Stimulated activated CD4-positive, alpha-beta T cell treated with anti-CD3 and anti-CD28 coated beads, Interleukin-15, amount 100 ng/mL, for 48 hours (primary cell): ENCODE measurements at places on chromosomes 6 and 20.

- no peak for DNase-seq
Observed at GRCh38 chr20:47111576-47111975, 216.9 kb downstream of the EYA2 start.

DNA sequence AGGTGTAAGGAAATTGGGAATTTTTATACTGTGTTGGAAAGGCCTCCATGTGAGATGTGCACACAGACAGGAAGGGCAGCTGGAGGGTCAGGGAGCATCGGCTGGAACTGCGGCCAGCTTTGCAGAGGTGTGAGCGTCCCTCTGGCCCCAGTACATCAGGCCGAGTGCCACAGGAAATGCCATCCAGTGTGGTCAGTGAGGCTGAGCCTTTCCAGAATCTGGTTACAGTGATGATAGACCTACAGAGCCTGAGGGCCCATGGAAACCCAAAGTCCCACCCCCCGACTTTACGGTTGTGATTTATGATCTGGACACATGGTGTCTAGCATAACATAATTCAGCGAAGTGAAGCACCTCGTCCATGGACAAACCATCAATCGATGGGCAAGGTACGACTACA is 137.3 kb upstream of the PDE10A start:
- no peak for DNase-seq

DNA sequence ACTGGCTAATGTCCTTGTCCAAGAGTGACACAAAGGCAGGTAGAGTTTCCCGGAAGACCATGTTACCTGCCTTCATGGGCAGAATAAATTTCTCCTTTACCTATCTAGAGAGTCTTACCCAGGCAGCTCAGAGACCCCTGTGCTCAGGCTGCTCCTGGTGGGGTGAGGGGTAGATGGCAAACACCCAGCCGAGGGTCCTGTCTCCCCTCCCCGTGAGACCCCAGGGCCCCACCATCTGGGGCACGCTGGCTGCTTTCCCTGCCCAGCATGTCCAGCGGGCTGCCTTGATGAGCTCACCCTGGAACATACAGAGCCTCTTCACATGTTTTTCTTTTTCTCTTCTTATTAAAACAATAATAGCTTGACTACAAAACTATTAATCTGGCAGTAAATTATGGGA is 116.5 kb downstream of the EDN3 start:
- no peak for DNase-seq

DNA sequence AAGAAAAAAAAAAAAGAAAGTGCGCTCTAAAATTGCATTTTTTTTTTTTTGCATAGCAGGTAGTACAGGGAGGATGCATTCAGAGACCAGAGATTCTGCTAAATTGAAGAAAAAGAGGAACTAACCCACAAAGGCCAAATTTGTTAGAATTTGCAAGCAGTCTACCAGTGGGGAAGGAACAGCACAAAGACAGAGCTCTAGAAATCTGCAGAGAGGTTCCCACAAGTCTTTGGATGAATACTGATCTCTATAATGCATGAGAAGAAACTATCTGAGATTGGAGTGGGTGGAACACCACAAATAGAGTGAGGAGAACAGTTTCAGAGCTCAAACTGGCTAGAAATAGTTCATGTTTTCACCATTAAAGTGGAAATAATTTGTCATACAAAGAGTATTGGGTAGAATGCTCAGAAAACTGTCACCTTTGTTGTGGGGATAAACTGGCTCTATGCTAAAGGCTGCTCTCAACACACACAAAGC is 79.6 kb upstream of the AHI1 start:
- no peak for DNase-seq

GRCh38 chr6:21856844-21857243 is 263.3 kb downstream of the SOX4 start:
- DNase-seq, result no peak

DNA sequence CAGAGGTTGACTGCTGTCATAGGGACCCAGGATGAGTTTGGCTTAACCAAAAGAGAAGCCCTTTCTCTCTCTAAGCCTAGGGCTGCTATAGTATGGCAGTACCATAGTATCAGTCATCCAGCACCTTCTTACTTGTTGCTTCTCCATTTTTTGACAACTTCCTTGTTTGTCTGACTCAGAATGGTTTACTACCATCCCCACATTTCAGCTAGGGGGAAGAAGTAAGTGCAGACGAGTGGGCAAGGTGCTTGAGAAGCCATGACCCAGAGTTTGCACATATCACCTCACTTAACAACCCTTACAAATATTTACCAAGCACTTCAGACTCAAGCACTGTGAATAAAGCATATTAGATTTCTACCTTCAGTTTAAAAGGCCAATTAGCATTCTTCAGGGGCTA is 289.9 kb upstream of the TSHZ2 start:
- no peak for DNase-seq

- DNase-seq, result no peak
Observed at GRCh38 chr6:29502597-29502996, 14.8 kb upstream of the MAS1L start.

DNA sequence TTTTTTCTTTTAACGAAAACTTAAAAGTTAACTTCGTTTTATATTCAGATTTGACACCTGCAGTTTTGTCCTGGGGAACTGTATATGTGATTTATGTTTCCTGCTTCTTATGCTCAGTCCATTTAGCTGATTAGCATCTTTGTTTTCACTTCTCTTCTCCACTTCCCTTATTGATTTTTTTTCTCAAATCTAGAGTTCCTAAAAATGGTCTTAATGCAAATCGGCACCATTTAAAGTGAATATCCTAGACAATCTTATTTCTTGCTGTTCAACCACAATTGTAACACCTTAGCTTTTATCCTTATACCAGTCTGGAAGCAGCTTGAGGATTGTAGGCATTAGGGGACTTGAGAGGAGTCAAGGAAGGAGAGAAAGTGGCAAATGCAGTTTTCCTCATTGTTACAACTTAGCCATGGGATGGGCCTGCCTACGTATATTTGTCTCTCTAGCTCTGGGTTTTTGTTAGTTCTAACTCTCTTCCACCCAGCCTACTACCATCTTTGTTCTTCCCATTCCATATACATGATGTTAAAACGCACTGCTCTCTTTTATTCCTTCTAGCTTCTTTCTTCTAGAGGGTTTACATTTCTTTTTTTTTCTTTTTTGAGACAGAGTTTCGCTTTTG is 8.5 kb downstream of the QRSL1 start:
- DNase-seq, result no peak

DNA sequence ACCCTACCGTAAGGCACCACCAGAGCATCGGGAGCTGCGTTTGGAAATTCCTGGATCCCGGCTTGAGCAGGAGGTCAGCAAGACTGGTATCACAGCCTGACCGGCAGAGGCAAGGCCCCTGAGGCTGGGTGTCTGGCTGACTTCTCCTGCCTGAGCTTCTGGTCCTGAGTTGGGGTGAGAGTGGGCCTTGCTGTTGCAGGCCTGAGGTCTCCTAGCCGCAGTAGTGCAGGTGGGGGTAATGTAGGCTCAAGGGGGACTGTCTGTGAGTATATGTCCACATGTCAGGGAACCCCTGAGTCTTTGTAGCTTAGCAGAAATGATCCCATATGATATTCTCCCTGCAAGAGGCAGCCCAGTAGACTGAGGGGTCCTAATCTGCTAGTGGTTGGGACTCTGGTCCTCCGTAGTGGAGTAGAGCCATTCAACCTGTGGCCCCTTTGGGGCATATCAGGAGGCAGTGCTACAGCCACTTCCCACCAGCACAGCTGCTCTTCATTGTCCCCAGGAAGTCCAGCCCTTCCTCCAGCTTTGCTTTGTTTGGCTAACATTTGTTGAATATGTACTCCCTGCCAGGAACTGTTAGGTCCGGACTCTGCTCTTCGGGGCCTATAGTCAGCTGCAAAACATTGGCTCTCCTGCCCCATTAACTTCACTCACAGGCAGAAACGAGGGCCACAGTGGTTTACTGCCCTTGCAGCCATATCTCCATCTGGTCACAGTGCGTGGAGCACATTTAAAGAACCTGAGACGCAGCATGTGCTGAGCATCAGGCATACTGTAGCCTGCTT is 10.9 kb downstream of the LRRC73 start:
- DNase-seq, result no peak

DNA sequence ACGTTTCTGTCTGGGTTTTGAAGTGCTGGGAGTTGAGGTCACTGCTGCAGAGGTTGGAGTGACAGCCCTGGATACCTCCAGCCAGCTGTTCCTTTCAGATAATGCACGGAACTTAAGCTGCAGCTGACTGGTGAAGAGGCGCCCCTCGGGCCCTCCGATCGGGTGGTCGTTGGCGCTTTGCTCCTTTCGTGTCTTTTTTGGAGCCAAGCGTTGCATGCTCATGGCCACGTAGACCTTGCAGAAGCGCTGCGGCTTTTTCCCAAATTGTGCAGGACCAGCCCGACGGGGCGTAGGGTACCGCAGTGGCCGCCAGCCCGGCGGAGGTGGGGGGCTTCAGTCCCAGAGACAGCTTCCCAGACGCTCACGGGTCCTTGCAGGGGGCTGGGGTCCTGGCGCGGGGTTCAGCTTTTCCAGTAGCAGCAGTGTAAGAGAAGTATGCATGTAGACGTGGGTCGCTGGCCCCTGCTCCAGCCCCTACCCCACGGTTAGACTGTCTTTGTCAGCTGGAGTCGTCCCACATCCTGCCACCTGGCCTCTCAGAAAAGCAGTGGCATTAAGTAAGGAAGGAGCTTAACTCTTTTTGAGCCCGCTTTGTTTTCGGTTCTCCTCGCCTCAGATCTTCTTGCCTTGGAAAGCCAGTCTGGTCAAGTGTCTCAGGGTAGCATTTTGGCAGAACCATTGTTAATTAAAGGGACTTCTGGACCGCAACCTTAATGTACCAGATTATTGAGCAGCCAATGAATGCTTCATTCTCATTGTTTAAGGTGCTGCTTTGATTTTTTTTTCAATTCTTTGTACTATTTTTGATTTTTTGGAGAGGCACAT is 838 bp downstream of the TNFAIP3 start:
- DNase-seq, result no peak

- DNase-seq, result no peak
Observed at GRCh38 chr20:49914310-49915117, 815 bp downstream of the SPATA2 start.

GRCh38 chr6:166169549-166170421 is 2.1 kb upstream of the TBXT start:
- DNase-seq, result no peak

GRCh38 chr20:53608456-53609452 is 15.1 kb upstream of the ZNF217 start:
- DNase-seq, result no peak

GRCh38 chr6:129312880-129313279 is 397.1 kb downstream of the ARHGAP18 start:
- no peak for DNase-seq

DNA sequence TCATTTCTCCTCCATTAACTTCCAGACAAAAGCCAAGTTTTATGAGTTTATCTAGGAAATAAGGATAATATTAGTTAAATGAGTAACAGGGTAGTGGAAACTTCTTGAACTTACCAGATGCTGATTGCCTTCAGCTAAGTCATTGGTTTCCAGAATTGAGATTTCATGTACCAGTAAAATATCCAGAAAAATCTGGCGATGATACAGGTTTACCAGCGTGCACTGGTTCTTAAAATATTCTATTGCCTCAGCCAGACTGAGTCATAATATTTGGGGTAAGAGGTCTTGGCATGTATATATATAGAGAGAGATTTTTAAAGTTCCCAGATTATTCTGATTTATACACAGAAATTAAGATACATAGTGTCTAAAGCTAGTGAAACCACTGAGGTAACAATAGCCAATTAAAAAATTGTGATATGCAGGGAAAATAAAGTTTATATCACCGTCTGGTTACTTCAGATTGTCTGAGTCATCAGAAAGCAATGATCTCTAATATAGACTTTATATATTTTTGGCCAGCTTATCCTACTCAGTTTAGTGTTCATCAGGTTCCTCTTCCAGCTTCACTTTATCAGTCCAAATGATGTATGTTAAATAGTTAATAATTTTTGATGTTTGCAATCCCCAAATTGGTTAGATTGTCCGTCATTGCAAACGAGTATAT is 39.5 kb upstream of the SDHAF4 start:
- no peak for DNase-seq

DNA sequence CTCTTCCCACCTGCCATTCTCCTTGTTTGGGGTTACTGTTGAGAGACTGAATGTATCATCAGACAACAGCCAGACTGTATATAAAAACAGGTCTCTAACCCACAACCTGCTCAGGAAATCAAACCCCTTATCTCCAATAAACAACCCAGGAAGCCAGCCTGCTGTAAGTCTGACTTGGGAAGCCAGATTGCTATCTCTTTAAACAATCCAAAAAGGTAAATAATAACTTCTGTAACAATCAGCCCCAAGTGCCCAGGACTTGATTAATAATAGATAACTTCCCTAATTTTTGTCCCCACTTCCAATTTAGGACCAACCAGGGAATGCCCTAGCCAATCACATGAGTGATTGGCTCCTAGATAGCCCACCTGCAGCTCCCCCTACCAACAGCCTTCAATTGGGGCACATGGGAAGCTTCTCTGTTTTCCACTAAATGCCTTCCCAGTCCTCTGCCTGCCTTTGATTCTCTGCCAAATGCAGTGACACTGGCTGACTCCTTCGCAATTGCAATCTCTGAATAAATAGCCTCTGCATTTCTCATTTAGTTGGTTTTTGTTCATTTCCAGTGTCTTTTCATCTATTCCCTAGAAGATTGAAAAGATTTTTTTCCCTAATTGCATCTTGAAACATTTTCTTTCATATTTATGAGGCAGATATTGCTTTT is 117.1 kb upstream of the TAB2 start:
- no peak for DNase-seq

- DNase-seq, result peak; percentile 87
Observed at GRCh38 chr6:24359640-24360454, 2.0 kb upstream of the DCDC2 start.

GRCh38 chr6:108609276-108609769 is 48.6 kb downstream of the FOXO3 start:
- DNase-seq, result no peak

GRCh38 chr6:144159223-144159622 is 8.9 kb downstream of the STX11 start:
- DNase-seq, result no peak

DNA sequence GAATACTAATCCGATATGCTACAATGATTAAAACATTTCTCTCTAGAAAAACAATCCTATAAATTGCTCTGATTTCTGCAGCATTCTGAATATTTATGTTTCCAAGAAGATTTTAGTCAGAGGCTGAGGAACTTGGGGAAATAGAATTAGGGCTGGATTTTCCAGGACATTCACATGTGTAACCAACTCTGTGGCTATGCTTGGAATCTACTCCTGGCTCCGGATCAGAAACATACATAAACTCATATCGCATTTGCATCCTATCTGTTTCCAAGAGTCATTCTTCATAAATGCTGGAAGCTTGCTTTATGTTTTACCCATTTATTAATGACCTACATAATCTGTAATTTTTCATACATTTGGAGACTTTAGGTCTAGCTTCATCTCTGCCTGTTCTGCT is 459.9 kb upstream of the MARCKS start:
- DNase-seq, result no peak

DNA sequence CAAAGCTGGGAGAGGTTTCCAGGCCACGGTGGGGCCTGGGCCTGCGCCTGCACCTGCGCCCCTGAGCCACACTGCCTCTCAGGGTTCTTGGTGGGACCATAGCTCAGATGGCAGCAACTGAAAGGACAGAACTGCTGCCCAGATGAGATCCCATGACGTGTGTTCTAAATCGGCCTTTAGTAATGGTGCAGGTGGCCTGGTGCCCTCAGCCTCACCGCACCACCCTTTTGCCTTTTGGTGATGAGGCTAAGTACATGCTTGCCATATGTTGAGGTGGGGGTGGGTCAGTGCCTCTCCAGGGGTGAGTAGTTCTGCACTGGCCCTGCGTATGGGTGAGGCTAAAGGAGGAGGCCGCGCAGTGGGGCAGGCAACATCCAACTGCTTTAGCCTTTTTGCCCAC is 7.4 kb downstream of the PSMG4 start:
- DNase-seq, result no peak

- DNase-seq, result no peak
Observed at GRCh38 chr6:107550241-107550840, 60.4 kb downstream of the SOBP start.
